ENCODE measurements at places on chromosomes 4 and X.

GRCh38 chrX:49876750-49877149 lies 2.5 kb upstream of the USP27X start:
- peak; percentile 31 for DNase-seq

GRCh38 chr4:127441571-127441970 lies 191.2 kb upstream of the INTU start:
- no peak for DNase-seq

DNA sequence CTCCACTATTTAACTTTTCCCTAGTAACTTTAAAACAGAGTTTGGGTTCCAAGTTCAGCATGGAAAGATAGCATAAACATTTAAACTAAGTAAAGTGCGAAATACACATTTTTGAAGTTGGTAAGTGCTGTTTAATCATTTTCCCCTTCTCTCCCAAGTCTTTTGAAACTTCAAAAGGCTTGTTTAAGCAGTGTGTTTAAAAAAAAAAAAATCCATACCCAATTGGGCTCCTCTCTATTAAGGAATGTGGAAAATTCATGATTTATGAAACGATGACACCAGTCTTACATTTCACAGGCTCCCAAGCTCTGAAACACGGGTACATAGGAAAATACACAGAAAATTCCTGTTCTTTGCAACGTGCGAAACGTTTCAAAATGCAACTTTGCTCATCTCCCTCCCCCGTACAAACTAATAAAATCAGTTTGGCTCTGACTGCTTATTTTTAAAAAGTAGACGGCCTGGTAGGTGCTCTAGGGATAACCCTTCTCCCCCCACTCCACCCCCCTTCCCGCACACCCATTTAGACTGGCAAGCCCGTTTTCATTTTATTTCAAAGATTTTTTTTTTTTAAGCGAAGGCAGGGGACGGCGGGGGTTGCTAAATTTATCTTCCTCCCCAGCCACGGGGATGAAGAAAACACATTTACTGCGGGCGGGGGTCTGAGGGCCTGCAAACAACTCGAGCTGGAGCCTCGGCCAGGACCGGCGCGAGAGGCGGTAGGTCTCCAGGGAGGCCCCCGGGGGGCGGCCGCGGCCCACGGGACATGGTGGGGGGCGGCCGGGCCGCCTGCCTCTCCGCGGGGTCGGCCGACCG lies 786 bp upstream of the ZFX start:
- no peak for DNase-seq

DNA sequence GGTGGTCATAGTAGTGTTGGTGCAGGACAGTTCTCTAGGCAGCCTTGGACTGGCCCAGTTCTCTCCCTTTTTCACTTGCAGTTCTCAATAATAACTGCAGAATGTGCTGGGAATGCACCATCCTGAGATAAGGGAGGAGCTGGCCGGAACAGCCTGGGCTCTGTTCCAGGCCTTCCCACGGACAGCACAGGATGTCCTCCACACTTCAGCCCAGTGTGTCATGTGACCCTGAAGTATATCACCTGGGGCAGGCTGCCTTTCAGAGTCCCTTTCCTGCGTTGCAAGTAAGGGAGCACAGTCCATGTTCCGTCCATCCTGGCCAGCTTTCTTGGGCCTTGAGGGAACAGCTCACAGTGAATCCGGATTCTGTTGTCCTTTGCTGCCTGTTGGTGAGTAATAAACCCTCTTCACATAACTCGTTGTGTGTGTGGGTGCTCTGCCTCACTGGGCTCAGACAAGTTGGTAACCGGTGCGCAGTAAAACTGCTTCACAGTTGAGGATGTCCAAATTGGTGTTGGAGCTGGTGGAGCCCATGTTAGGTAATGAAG lies 32.3 kb upstream of the BBS12 start:
- DNase-seq = no peak

DNA sequence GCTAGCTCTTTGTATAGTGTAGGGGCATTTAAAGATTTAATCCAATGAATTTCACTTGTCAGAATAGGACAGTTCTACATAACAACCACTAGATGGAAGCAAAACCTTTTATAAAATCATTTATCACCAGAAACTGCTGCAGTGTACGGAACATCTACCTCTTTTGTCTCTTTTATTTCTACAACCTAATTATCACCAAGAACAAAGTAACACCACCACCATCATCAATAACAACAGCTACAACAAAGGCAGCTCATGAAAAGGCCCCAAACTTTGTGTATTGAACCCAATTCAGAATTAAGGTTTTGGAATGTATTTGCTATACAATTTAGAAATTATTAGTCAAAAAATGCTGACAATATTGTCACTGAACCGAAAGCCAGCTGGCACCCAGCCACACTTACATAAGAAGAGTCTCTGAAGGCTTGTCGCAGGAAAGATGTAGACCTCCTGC lies 260.9 kb upstream of the RPS6KA3 start:
- DNase-seq = peak; percentile 16

GRCh38 chrX:115650916-115651315 lies 89.9 kb downstream of the PLS3 start:
- DNase-seq = peak; percentile 23

DNA sequence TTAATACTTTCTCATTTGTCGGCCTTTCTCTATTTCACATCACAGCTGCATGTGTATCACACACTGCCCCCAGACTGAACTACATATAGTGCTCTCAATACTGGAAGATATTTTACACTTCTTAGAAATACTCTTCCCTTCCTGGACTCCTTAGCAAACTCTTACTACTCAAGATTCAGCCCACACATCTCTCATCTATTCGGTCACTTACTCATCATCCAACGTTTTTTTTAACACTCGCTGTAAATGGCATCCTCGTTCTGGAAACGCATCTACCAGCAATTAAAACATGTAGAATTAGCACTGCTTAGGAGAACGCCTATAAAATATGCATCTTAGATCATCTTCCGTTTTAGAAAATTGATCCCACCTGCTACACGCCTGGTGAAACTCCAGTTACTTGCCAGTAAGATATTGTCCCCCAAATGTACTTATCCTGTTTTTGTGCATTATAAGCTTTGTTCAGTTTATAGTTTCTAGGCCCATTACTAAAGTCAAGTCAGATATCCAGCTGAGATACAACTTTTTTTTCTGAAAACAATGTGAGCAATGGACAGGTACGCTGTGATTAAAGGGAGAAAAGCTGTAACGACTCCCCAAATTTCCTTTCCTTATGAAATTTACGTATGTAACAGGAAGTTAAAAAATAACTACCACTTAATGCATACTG lies 1.0 kb downstream of the LRP2BP start:
- no peak for DNase-seq

- DNase-seq = no peak
Measured at GRCh38 chr4:131978120-131978519, 1171.0 kb upstream of the PCDH10 start.

GRCh38 chr4:186680641-186681040 lies 43.0 kb downstream of the FAT1 start:
- DNase-seq = no peak

GRCh38 chr4:6991771-6992557 lies 51.2 kb upstream of the TADA2B start:
- no peak for DNase-seq

DNA sequence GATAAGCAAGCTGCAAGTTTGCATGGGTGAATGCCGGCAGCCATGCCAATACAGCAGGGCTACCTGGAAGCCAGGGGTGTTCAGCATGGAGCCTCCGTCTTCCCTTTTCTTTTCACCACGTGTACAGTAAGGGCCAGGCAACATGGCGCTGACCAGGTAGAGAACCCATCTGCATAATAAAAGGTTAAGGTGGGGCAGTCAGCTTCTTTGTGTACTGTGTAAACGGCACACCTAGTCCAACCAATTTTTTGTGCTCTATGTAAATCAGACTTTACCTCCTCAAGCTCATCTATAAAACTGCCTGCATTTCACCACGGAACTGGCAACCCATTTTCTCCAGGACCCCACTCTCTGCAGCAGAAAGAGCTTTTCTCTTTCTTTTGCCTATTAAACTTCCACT lies 286.8 kb upstream of the VCX3A start:
- DNase-seq = no peak

DNA sequence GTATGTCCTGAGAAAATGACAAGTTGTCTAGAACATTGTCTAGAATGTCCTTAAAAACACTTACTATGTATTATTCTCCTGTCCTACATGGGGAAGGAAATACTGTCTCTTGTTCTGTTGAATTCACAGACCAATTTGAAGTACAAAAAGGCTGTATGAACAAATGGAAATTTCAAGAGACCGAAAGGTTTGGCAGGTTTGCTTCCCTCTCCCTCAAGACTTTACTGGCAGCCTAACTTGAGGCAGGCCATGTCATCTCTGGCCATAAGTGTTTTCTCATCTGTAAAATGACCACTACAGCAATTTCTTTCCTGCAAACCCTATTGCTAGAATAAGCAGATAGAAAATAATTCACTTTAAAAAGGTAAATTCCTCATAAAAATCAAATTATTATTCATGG lies 191.2 kb upstream of the BMP3 start:
- no peak for DNase-seq

GRCh38 chr4:170736710-170737109 lies 647.0 kb upstream of the AADAT start:
- DNase-seq = no peak

DNA sequence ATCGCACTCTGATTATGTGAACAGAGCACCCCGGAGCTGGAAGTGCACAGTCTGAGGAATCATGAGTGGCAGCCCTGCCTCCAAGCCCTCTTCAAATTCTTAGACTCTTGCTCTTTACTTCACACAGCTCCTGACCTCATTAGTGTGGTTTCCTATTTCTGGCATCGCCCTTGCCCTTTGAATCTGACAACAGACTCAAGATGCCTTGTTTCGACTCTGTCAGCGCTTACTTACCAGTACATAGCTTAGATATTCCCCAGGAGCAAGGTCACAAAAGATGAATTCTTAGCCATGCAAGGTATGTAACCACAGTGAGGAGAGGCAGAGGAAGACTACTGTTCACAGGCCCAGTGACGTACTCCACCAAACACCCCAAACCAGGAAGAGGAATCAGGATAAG lies 167.2 kb downstream of the KDR start:
- no peak for DNase-seq

GRCh38 chr4:56652196-56652595 lies 28.9 kb downstream of the HOPX start:
- DNase-seq = no peak

DNA sequence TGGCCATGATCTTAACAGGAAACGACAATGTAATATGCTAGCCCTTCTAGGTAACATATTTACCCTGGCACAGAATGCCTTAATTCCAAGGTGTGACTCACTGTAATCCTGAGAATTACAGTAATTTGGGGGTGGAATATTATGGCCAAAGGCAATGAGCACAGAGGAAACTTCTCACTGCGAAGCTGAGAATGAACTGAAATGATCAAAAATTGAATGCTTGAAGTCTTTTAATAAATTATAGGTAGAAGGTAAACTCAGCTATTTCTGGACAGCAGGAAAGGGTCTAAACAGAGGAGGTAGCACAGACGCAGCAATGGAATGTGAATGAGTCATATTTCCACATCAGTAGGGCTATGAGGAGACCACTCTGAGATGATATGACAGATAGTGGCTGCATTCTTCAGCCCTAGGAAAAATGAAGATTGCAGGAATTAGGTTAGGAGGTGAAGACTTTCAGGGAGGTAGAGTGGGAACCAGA lies 312.6 kb downstream of the PACRGL start:
- DNase-seq = no peak

GRCh38 chr4:6463311-6464289 lies 8.8 kb downstream of the PPP2R2C start:
- peak; percentile 16 for DNase-seq

DNA sequence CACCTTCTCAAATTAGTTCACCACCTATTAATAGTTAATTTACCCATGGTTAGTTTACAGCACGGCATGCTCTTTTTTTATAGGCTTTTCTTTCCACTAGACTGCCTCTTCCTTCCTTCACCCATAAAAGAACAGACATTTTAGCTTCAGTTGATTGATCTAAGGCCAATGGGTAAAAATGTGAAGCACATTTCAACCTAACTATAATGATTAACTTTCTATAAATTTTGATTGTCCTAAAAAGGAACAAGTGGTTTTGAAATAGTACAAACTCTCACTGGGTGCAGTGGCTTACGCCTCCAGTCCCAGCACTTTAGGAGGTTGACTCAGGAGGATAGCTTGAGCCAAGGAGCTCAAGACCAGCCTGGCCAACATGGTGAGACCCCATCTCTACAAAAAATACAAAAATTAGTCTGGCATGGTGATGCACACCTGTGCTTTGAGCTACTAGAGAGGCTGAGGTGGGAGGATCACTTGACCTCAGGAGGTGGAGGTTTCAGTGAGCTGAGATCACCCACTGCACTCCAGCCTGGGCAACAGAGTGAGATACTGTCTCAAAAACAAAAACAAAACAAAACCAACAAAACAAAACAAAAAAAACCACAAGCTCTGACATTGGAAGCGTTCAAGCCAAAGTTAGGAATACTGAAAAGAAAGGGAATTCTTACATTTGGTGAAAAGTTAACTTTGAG lies 89.9 kb upstream of the FAT1 start:
- DNase-seq = no peak

- no peak for DNase-seq
Measured at GRCh38 chr4:152971053-152971452, 34.9 kb downstream of the FHDC1 start.

- DNase-seq = no peak
Measured at GRCh38 chr4:83558680-83559079, 22.8 kb downstream of the GPAT3 start.

- no peak for DNase-seq
Measured at GRCh38 chr4:66840178-66840577, 705.1 kb downstream of the CENPC start.

DNA sequence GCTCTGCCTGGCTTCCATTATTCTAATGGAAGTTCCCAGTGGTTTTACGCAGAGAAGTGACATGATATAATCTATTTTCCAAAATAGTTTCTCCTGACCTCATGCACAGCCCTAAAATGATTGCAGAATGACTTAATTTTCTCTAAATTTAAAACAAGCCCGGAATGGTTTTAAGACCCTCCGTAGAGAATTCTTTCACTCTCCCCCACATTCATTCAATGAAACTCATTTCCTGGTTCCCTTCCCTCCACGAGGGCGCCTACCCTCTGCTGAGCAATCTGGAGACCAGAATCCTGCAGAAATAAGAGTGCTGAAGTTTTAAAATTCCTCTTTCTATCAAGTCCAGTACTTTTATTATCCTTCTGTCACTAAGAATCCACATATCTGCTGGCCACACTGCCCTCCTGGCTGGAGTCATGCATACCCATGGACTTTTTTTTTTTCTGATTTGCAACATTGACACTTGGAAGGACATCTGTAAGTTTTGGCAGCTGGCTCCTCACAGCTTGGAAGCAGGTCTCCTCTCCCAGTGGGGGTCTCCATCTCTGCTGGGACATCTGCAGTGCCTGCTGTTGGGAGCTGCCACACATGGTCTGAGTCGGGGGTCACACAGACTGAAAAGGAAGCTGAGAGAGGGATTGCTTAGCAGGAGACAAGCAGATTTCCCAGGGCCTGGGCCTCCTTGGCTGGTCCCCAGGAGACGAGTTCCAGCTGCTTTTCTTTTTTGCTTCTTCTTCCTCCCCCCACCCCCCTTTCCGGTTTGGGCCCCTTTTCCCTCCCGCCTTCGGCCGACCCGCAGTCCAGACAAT lies 86.1 kb downstream of the SOWAHB start:
- DNase-seq = no peak

- DNase-seq = no peak
Measured at GRCh38 chr4:38837849-38838248, 18.8 kb downstream of the TLR6 start.

- peak; percentile 61 for DNase-seq
Measured at GRCh38 chrX:1673337-1673736, 58.5 kb downstream of the ASMT start.

All from D341Med (cell line).